Activated T-helper 9 cell treated with anti-CD3 and anti-CD28 coated beads, Interleukin-2, amount 50 U/mL, for 16 hours (primary cell): ENCODE measurements at places on chromosomes 6 and 20.

DNA sequence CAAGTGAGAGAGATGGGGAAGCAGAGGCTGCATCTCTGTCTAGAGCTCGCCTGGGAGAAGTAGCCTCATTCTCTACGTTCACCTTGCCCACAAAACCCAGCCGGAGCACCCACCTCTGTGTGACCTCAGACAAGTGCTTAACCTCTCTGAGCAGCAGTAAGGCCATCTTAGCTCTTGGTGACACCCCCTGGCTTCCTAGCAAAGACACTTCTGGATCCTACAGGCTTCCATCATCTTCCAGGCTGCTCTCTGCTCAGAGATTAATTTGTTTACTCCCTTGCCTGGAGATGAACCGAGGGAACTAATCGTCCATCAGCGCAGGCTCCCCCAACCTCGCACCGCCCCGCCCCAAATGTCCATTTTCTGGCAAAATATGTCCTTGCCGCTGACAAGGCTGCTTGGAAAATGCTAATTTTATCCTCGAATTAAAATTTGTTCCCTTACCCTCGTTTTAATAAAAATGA is 24.0 kb upstream of the CTNNBL1 start:
- DNase-seq, result no peak

- no peak for DNase-seq
These were observed 37.2 kb upstream of the ZNF337 start for GRCh38 chr20:25733903-25734302.

DNA sequence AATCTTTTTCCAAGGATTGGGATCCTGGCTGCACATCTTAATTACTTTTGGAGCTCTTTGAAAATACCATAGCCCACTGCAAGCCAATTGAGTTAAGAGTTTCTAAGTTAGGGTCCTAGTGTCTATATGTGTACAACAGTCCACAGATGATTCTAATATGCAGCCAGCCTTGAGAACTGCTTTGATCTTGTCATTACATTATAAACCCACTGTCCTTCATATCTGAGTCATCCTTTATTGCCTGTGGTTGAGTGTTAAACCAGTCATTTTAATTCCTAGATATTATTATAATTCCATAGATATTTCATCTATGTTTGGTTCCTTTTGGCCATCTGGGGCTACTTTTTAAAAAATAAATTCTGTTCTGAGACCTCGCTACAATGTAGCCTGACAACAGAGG is 24.1 kb downstream of the MCM8 start:
- no peak for DNase-seq

GRCh38 chr6:144149558-144149893 is 791 bp upstream of the STX11 start:
- no peak for DNase-seq

- DNase-seq, result no peak
These were observed 1252.8 kb upstream of the GJE1 start for GRCh38 chr6:140879946-140880345.

- no peak for DNase-seq
These were observed 19.1 kb downstream of the ME1 start for GRCh38 chr6:83411731-83412130.

- no peak for DNase-seq
These were observed 4.2 kb downstream of the PRRT1 start for GRCh38 chr6:32147401-32148132.

GRCh38 chr20:61832181-61832580 is 233.5 kb downstream of the TAF4 start:
- no peak for DNase-seq

DNA sequence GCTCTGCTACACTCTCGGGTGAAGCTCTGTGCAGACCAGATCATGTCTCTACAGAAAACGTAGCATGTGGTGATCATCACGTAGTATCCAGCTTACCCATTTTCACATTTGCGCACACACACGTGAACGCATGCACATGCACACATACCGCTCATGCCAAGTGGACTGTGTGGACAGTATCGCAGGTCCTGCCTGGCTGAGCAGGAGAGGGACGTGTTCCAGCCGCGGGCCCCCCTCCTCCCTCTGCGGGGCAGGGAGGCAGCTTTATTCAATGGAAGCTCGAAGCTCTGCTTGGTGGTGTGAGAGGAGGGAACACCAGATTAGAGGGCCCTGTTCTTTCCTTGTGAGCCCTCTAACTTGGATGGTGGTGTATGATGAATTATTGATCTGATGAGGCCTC is 51.1 kb downstream of the CDH26 start:
- DNase-seq, result no peak

DNA sequence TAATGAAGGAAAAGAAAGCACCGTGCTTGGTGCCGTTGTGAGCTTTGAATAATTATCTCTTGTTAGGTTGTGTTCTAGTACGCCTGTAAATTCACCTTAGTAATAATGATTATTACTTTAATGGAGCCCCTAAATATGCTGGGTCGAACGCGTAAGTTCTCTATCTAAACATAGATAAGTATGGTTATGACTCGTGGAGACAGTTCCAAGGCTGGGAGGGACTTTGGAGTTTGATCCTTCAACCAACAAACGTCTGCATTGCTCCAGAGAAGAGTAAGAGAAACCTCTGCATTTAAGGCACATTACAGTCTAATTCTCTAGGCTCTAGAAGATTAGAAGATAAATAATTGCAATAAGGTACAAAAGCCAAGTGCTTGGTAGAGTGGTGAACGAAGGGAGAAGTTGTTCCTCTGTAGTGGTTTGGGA is 514 bp downstream of the ACOT13 start:
- DNase-seq, result no peak
